ENCODE measurements at places on chromosomes 1 and 21.

DNA sequence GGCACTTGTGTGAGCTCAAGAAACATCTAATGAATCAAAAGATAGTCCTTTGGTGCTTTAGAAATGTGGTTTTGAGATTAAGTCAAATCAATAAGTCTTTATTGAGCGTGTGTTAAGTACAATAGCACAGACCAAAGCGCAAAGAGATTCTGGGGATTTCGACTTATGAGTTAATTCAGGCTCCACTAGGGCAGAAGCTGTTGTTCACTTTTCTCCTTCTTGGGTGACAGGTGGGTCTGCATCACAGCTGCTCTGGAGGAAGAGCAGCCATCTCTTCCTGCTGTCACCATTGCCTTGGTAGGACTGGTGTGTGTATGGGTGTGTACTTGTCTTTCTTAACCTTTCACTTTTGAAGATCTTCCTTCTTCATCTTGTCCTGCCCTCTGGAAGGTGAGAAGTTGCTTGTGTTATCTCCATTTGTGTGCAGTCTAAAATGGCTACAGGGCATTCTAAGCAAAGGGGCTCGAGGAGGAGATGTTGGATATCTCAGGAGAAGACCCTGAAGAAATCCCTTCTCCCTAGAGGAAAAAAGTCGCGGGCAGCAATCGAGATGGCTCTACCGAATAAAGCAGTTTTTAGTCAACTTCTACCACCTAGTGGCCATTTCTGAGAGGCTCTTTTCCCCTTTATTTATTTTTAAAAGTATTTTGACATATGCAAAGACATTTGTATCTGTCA lies 22.9 kb upstream of the DISC1 start:
- no peaks in the 10 kb centered on the region for H3K27me3 ChIP-seq
- H3K4me3 ChIP-seq = peak overlapping the region; percentile 67
- H3K4me1 ChIP-seq = no peaks in the 10 kb centered on the region
- peak; percentile 40 for DNase-seq
- peak overlapping the region; percentile 70 for H3K27ac ChIP-seq

GRCh38 chr1:94284476-94284875 lies 47.1 kb upstream of the ARHGAP29 start:
- H3K36me3 ChIP-seq = no peaks in the 10 kb centered on the region
- H3K4me1 ChIP-seq = no peaks in the 10 kb centered on the region
- DNase-seq = no peak
- no peak overlapping the region for H3K27ac ChIP-seq
- H3K4me3 ChIP-seq = no peak overlapping the region

- DNase-seq = no peak
- H3K4me3 ChIP-seq = no peak overlapping the region
- H3K36me3 ChIP-seq = no peaks in the 10 kb centered on the region
- no peaks in the 10 kb centered on the region for H3K27me3 ChIP-seq
- no peaks in the 10 kb centered on the region for H3K4me1 ChIP-seq
These were observed 27.8 kb downstream of the SDC3 start for GRCh38 chr1:30880678-30881318.

GRCh38 chr1:2866422-2867086 lies 65.1 kb upstream of the TTC34 start:
- no peaks in the 10 kb centered on the region for H3K27me3 ChIP-seq
- H3K4me1 ChIP-seq = no peaks in the 10 kb centered on the region
- H3K4me3 ChIP-seq = no peak overlapping the region
- H3K36me3 ChIP-seq = no peaks in the 10 kb centered on the region
- no peak overlapping the region for H3K27ac ChIP-seq
- DNase-seq = no peak

DNA sequence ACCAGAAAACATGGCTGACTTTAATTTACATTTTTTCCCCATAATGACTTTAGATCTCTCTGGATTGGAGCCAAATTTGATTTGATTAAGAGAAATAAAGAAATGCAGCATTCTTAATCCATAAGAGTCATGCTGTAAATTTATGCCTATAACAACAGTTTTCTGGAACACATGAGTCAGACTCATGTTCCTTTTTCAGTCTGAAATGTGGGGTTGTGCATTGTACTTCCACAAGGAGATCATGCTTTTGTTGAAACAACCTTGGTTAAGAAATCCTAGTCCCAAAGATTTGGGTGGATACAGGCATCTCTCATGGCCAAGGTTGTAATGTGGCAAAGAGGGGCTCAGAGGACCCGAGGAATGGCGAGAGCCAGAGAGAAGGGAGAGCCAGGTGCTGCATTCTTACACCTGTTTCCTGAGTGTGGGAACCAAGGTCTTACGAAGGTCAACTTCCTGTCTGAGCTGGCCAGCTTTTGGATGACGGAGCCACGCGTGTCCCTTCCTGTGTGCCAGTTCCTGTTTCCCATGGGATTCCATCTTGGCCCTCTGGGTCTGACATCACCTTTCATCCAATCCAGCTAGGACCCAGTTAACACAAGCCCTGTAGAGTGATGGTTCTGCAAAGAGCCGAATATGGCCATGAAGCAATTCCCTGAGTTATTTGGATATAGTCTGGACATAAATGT lies 23.1 kb downstream of the CLDN14 start:
- H3K36me3 ChIP-seq = no peaks in the 10 kb centered on the region
- no peaks in the 10 kb centered on the region for H3K4me1 ChIP-seq
- H3K27ac ChIP-seq = no peak overlapping the region
- no peaks in the 10 kb centered on the region for H3K27me3 ChIP-seq
- DNase-seq = no peak

DNA sequence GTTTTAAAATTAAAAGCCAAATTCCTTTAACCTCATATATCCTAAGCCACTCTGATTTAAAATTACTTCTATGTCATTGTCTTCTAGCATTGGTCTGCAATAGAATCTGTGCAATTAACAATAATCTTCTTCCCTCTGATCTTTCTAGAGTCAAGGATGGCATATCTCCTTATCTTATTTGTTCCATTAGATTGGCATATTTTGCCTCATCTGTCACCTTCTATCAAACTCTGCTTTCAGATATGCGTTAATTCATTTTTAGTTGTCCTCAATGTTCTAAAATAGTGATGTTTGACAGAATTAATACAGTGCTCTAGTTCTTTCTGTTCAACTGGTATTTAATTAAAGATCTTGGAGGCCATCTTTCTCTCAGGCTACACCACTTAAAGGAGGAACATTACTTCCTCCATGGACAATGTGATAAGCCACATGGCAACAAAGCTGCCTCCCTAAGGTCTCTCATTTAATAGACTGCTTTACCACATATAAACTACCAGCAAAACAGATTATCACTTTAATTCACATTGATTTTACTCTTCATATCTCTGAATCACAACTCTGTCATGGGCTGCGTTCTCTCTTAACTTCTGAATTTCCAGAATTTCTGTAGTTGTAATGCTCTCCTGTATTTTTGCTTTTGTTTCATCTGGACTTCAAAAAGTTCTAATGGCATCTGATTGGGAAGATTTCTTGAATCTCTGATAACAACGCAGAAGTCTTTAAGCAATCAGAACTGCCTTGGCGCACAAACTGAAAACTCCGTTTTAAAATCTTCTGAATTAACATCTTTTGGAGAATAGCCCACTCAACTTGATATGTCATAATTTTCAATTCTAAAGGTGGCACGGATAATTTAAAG lies 2.8 kb downstream of the NRIP1 start:
- no peak overlapping the region for H3K4me3 ChIP-seq
- H3K27me3 ChIP-seq = no peaks in the 10 kb centered on the region
- H3K36me3 ChIP-seq = no peaks in the 10 kb centered on the region
- DNase-seq = no peak

DNA sequence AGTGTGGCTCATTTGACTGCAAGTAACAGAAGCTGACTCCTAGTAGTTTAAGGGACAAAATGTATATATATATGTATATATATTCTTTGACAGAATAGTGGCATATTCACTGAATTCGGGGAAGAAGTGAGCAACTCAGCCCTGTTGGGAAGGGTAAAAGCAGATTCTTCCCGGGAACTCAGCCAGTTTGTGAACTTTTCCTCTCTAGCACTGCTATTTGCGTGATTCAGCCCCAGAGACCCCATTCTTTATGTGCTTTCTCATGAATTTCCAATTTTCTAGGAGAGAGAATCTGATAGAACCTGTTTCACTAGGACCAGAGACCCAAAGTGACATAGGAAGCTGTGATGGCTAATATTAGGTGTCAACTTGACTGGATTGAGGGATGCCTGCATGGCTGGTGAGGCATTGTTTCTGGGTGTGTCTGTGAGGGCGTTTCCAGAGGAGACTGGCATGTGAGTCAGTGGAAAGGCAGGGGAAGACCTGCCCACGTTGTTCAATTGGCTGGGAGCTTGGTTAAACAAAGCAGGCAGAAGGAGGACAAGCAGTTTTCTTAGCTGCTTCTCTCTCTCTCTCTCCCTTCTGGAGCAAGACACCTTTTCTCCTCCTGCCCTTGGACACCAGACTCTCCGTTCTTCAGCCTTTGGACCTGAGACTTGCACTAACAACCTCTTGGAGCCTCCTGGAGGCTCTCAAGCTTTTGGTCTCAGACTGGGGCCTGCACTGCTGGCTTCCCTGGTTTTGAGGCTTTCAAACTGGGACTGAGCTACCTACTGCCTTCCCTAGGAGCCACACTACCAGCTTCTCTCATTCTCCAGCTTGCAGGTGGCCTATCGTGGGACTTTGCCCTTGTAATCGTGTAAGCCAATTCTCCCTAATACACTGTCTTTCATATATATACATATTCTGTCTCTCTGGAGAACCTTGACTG lies 93.4 kb upstream of the KCNK1 start:
- DNase-seq = no peak
- no peaks in the 10 kb centered on the region for H3K4me1 ChIP-seq
- no peak overlapping the region for H3K27ac ChIP-seq

DNA sequence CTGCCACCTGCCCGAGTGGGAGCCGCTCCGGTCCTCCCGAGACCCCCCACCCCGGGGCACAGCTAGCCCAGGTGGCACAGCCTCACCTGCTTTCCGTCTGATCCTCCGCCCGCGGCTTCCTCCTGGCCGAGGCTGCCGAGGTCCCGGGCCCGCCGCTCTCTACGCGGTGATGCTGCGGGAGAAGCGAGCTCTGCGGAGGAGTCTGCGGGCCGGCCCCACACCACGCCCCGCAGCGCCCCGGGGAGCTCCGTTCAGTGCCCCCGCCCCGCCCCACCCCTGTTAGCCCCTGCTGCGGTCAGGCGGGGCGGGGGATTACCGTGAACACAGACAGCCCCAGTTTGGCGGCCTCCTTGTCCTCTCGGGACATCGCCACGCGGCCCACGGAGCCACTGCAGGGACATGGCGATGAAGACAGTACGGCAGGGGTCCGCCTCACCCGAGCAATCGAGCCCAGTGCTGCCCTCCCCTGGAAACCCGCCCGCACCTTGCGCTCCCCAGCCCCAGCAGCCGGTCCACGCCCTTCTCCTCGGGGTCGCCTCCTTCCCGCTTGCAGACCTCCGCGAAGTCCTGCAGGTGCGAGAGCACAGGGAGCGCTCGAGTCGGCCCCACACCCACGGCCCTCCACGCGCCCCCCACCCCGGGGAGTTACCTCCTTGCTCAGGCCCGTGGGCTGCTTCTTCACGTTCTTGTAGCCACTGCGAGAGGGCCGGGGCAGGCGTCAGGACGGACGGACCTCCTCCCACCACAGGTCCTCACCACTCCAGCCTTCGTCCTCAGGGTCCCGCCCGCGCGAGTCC lies 933 bp downstream of the C1orf35 start:
- H3K4me1 ChIP-seq = peaks cover 17% of the 10 kb centered on the region
- H3K27me3 ChIP-seq = no peaks in the 10 kb centered on the region
- H3K27ac ChIP-seq = peak overlapping the region; percentile 94
- H3K4me3 ChIP-seq = peak overlapping the region; percentile 95

- no peaks in the 10 kb centered on the region for H3K27me3 ChIP-seq
- H3K4me3 ChIP-seq = no peak overlapping the region
- H3K27ac ChIP-seq = no peak overlapping the region
- H3K4me1 ChIP-seq = no peaks in the 10 kb centered on the region
- H3K36me3 ChIP-seq = no peaks in the 10 kb centered on the region
These were observed 198.4 kb upstream of the PTGFR start for GRCh38 chr1:78292361-78292760.

- H3K27me3 ChIP-seq = no peaks in the 10 kb centered on the region
- H3K4me3 ChIP-seq = no peak overlapping the region
- no peaks in the 10 kb centered on the region for H3K36me3 ChIP-seq
These were observed 127.7 kb upstream of the KAZN start for GRCh38 chr1:14470802-14471201.

DNA sequence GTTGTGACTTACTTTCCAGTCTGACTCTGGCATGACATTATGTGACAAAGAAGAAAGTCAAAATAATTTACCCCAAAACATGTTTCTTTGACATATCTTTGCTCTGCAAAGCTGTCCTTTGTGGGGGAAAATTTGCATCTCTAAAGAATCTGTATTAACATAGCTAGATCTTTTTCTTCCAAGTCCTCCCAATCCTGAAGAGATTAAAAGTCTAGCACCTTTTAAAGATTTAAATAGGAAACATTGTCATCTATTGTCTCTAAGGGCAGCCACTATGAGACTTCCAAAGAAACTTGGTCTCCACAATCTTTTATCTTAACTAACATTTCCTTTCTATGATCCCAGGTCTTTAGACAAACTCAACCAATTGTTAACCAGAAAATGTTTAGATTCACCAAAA lies 16.0 kb downstream of the LRRC3 start:
- no peaks in the 10 kb centered on the region for H3K4me1 ChIP-seq
- DNase-seq = no peak
- no peak overlapping the region for H3K4me3 ChIP-seq
- H3K27me3 ChIP-seq = no peaks in the 10 kb centered on the region
- H3K27ac ChIP-seq = no peak overlapping the region
- H3K36me3 ChIP-seq = no peaks in the 10 kb centered on the region
